Fibroblast of pulmonary artery (primary cell): ENCODE measurements at places on chromosomes 4 and X.
A peak's percentile ranks its signal among the peaks of the same experiment; 100 is the strongest.

DNA sequence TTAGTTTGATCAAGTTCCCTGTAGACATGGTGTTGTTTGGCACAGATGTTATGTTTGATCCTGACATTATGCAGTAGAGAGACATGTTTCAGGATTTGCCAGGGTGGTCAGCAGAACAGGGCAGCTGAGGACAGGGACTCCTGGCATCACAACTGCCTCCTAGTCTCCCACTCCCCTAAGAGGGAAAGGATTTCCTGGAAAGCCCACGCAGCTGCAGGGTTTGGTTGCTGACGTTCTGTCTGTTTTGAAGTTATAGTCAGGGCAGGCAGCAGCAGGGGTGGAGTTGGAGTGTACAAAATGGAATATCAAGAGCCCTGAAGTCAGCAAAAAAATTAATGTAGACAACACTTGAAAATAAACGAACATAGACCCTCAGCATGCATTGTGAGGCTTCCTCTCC is 125.4 kb downstream of the CPE start:
- DNase-seq: no peak

DNA sequence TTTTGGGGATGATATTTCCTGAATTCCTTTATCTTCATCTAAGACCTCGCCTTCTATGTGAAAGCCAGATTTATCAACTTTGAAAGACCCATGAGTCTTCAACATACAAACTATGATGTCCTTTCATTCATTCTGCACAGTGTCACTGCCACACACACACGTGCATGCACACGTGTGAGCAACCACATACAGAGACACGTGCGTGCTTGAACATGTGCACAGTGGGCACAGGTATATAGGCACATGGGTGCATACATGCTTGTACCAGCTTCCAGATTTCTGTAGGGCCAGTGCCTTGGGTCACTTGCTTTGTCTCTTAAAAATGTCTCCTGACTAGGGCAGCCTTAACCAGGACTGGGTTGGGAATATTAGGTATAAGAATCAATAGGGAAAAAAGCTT is 49.1 kb upstream of the RBPJ start:
- no peak for DNase-seq

DNA sequence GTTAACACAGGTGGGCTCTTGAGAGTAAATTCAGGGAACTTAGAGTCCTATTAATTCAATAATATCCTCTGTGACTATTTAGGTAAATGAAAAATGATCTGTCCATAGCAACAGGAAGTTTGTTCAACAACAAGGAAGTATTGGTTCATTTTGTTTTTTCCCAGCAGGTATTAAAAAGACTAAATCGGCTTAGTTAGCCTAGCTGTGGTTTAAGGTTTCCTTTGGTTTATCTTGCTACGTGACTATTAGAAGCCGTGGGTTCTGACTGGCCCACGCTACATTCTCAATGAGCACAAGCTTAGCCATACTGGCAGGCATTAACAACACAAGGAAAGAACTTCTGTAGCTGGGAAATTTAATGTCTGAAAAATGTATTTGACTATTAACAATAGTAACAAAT is 168.8 kb upstream of the HS3ST1 start:
- DNase-seq: no peak

DNA sequence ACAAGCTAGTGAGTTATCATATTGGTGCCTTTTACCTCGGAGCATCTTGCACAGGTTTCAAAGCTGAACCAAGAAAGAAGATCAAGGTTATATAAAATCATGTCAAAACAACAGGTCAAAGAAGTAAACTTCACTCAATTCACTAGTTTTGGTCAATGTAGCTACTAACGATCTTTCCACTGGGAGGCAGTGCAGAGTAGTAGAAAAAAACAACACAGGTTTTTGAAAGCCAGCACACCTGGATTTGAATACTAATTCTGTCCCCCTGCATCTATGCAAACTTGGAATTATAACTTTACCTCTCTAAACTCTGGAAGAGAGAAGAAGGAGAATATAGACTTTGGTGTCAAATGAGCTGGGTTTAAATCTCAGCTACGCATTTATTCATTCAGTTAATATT is 266.1 kb downstream of the GRIA3 start:
- DNase-seq: peak; percentile 16

DNA sequence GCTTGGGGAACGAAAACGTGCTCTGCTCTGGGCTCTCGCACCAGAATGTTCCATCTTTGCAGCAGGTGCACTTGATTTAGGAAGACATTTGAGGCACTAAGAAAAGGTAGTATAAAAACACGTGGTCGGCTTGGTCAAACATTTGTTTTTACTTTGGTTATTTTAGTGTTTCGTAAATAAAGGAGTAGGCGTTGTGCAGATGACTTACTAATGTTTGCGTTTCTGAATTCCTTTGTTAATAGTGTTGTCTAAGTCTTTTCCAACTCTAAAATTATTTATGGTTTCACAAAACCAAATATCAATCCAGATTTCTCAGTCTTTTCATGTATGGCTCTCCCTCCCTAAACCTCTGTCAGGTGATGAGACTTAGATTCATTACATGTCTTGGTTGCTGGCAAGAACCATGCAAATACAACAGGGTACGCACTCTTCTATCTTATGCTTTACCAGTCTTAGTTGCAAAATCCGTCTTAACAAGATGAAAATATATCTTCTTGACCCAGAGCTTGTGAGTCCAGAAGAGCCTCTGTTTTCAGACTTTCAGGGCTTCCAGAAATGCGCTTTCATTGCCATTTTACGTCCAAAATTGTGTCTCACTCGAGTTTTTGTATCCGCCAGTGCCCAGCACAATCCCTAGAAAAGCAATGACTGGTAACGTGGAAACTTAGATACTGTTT is 686 bp downstream of the MTHFD2L start:
- peak; percentile 10 for DNase-seq

DNA sequence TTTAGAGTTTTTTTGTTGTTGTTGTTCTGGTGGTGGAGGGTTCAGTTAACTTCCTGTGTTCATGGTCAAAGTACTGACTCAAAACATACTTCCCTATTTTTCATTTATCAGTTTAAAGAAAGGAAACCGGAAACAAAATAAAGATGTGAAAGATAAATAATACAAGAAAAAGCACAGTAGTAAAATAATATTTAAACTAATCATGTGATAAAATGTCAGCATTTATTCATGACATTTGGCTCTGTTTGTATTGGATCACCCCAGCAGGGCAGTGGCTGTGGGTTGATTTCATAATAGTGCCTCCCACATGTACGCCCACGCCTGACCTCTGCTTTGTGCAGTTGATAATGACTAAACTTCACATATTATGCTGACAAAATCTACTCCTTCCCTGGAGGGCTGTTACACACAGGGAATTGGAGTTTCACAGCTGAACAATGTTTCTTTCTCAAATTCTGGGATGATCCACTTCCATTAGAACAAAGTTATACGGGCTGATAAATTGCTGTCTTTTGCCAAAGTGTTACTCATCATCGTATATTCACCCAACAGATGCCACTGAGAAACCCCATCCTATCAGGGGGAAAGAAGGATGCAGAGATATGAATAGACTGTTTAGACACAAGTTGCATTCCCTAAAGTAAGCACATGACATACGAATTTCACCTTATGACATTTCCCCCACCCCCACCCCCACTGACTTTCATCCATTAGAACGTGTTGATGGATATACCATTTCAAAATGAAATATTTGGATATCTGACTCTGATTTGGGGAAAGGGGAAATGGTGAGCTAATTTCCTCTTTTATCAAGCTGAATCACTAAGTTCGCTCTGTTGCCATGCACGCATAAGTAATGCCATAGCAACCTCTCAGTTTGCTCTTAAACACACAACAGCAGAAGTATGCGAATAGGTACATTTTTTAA is 48.3 kb downstream of the AMELX start:
- DNase-seq: peak; percentile 94

GRCh38 chr4:67549123-67549522 is 3.8 kb upstream of the CENPC start:
- peak; percentile 62 for DNase-seq
